ENCODE measurements at places on chromosomes 7 and 10. TPM values are rescaled to one million over a fixed set of nuclear protein-coding genes. Genes with fewer than 3 reads are reported as not detected.

INSYN2A gene
- 0.15 TPM for total RNA-seq

ASB10 gene
- total RNA-seq: not detected

HECW1 gene
- total RNA-seq: not detected

SFTPA1 gene
- total RNA-seq: not detected

PAX4 gene
- not detected for total RNA-seq

GPRIN2 gene
- total RNA-seq: 0.08 TPM

NME8 gene
- not detected for total RNA-seq

MET gene
- total RNA-seq: 16.9 TPM

HABP2 gene
- not detected for total RNA-seq

NYAP1 gene
- 0.38 TPM for total RNA-seq

UCN3 gene
- not detected for total RNA-seq

DDIT4 gene
- total RNA-seq: 394 TPM

TMEM229A gene
- total RNA-seq: 0.23 TPM

PPP1R3C gene
- 36.7 TPM for total RNA-seq

ARHGEF35 gene
- 2.0 TPM for total RNA-seq

ALDH18A1 gene
- 125 TPM for total RNA-seq

NPC1L1 gene
- total RNA-seq: not detected

VPS37D gene
- total RNA-seq: 4.2 TPM
